Activated naive CD4-positive, alpha-beta T cell (primary cell): ENCODE measurements at places on chromosomes 12 and 14.

DNA sequence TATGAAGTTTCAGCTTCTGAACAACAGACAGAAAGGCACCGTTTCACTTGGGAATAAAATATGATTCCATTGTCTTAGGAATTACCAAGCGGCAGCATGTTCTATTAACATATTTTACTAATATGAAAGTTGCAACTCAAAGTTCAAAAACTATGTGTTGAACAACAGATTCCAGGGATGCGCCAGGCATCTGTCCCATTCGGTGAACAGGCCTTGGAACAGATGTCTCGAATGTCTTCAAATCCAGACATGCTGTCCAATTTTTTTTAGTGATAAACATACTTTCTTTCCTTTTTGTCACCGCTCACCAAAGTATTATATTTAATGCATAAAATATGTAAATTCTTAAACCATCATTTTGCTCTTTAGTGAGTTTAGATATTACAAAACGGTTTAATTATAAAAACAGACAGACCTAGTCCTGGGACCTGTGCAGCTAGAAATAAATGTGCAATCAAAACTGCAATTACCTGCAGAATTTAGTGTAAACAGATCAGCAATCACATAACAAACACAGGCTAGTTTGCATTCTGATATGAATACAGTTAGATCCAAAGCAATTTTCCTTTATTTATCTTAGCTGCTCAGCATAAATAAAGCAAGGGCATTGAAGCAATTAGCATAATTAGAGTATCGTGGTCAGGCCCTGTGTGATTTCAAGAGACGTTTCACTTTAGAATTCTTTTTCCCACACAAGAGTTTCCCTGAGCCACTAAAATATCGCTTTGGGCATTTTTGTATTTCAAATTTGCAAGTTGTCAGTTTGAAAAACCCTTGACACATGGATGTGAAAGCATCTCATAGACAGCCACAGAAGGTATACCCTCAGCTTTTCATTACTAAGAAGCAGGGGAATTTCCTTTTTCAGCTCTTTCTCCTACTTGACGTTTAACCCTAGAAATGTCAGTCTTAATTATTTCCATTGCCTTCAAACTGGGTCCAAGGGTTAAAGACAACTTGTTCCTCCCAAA lies 420.8 kb downstream of the EGLN3 start:
- DNase-seq, result no peak

DNA sequence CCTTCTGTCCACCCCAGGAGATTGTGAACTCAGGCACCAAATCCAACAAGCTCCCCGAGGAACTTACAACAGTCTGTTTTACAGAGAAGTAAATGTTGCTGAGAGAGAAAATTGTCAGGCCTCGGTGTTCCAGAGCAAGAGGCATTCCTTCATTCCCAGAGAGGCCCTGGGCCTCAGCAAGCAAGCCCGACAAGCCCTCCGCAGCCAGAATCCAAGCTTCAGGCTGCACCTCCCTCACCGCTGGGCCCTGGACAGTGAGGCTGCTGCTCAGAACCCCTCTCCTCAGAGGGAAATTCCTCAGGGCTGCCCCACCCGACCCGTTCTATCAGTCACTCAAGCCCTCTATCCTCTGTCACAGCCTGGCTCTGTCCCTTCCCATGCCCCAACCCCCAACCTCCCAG lies 56.4 kb downstream of the ZFP36L1 start:
- no peak for DNase-seq

DNA sequence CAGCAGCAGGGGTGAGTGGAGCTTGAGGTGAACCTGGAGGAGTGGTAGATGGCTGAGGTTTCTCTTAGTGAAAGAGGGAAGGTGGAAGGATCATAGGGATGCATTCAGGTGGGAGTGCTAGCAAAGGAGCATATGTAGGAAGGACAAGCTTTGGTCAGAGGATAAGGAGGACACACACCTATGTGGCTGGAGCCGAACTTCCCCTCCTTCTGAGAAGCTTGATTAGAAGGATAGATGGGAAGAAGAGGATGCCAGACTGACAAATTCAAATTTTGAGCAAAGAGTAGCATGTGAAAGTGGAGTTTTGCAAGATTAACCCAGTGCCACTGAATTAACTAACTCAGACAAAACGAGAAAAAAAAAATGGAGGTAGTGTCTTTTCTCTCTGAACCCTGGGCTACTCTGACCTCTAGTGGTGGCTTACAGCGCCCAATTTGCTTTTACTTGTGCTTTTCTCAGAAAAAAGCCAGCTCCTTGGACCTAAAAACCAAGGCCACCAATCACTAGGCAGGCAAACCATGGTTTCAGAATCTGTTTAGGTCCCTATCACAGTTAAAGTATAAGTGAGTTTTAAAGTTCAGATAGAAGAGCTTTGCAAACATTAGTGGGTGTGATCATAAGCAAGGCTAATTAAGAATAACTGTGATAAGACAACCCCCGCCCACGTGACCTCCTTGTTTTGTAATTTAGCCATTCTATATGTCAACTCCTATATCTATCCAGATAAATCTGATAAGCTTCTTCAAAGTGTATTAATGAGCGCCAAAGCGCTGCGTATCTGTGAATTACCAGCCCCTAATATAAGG lies 15.5 kb downstream of the EMP1 start:
- DNase-seq, result no peak

DNA sequence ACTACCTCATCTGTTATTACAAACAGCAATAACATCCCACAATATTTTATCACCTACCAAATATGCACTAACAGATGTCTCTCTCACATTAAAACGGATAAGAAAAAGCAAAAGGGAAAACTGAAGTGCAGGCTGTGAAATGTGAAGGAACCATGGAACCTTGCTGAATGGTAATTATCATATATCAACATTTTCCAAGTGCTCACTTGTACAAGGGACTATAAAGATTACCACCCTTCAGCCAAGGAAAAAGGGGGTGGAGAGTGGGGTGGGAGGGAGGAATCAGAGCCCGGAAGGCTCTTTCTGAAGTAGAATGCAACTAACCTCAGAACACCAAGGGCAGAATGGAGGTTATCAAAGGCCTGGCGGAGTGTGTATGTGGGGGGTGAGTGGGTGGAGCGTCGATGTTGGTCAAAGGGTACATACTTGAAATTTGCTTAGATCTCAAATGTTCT lies 1.2 kb downstream of the SNX6 start:
- DNase-seq, result no peak

DNA sequence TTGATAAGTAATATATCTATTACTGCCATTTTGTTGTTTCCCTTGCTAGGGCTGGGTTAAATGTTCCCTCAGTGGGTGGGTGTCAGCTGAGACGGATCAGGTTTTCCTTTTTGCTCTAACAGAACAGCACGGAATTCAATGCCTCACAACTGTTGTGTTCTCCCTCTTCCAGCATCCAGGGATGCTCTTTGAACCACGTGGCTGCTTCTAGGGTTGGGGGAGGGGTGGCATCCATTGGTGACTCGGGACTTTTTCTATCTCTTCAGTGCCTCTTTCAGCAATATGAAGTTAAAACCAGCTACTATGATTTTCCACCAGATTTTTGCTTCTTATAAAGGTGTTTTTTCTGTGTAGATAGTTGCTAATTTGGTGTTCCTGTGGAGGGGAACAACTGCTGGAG lies 884.9 kb upstream of the FOXG1 start:
- DNase-seq, result no peak

DNA sequence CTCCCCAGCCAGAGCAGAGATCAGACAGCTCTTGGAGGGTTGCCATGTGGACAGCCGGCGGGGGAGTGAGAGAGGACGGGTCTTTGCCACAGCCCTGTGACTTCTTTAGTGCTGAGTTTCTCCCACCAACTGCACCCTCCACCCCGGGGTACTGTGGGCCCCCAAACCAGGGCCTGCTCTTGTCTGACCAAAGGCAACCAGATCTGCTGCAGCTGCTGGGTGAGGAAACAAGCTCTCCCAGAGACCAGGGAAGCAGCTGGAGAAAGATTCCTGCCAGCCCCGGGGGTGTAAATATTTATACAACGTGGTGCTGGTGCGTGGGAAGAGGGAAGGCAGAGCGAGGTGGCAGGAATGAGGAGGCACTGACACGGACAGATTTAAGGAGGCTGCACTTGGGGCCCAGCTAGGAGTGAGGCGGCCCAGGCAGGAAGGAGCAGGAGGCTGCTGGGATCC lies 14.3 kb upstream of the ZFP36L1 start:
- no peak for DNase-seq

DNA sequence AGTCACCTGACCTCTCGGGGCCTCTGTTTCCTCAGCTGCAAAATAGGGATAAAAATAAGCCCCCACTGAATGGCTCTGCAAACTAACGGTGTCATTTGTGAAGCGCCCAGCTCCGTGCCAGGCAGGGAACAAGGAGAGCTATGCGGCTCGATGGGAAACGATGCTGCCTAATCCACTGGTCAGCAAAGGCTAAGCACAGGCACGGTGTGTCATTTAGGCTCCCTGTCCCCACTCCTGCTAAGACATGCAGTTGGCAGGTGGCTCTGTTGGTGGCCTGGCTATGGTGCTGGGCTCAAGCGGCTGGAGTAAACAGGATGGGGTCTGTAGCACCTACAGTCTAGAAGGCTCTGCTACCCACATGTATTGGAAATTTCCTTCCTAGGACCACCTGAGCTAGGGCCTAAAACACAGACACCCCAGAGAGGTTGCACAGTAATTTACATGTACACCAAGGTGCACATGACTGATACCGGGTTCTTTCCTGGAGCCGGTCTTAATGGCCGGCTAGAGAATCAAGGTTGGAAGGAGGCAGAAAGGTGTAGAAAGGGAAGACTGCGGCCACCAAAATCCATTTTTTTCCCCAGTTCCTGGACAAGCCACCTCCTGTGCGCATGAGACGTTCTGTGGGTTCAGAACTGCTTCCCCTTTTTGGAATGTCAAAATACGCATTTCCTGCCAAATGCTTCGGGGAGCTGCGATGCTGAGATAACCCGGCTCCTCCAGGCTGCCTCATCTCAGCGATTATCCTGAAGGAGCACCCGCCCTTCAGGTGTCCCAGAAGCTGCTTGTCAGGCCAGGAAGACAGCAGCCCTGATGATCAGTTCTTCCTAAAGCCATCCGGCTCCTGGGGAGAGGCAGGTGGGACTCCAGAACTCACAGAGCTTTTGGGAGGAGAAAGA lies 1.0 kb downstream of the CACNA2D4 start:
- no peak for DNase-seq

DNA sequence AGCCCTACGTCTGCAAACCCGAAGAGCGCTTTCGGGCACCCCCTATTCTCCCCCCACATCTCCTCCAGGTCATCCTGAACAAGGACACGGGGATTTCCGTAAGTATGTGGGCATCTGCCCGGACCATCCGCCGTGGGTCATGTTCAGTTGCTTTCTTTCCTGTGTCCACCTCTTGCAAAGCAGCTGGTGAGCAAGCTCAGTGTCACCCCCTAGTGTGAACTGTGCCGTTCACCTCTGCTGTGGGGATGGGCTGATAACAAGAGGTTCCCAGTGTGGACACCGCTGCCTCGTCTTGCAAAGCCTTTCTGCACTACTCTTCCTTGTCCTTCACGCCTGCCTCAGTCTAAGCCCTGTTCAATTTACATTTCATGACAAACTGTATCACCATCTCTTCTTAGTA lies 8.6 kb downstream of the PRKAB1 start:
- DNase-seq, result no peak

- DNase-seq, result no peak
These were observed 4.4 kb downstream of the CLSTN3 start for GRCh38 chr12:7134396-7135166.

DNA sequence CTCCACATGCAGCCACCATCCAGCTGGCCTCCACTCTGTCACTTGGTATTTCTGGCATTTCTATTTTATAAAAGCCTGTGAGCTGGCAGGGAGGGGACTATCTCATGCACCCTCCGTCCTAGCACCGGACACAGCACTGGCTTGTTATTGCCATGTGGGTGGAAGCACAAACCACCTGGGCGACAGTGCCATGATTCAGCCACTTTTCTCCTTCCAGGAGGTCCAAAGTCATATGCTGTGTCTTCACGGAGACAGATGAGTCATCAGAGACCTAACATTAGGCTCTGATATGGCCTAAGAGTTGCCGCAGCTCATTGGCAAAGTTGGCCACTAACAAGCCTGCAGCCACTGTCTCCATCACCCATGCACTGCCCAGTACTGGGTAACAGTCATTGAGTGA lies 1123.0 kb downstream of the VRK1 start:
- no peak for DNase-seq

DNA sequence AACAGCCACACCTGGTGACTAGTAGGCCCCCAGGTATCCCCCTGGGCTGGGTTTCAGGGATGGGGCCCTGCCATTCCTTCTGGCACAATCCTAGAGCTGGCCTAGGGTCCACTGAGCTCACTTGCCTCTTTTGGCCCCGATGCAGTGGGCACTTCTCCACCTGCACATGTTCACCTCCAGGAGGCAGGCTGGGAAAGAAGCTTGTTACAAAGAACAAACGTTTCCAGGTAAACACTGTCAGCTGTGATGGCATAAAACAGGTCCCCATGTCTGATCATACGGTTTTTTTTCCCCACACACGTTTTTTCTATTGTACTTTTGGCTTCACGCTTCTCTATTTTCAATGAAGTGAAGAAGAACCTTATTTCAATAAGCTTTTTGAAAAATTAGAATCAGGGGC lies 15.8 kb upstream of the HVCN1 start:
- no peak for DNase-seq

GRCh38 chr14:100293497-100294212 lies 12.6 kb downstream of the SLC25A29 start:
- no peak for DNase-seq

DNA sequence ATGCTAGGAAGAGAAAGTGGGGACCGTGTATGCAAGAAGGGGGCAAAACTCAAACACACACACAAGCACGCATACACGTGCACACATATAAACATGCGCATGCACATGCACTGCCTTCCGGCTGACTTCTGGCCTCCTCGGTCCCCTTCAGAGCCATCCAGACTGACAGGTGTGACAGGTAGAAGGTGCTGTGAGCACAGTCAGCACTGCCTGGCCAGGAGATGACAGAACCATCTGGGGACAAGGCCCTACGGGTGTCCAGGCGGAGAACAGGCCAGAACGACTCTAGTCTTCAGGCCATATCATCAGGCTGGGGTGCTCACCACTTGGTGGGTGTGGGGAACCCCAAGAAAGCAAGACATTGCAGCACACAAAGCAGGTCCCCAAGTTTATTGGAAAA lies 7.3 kb downstream of the KRT83 start:
- DNase-seq, result no peak

GRCh38 chr12:11653215-11653753 lies 3.8 kb downstream of the ETV6 start:
- DNase-seq, result no peak

- no peak for DNase-seq
These were observed 133.7 kb downstream of the ADGRD1 start for GRCh38 chr12:131087302-131087818.

DNA sequence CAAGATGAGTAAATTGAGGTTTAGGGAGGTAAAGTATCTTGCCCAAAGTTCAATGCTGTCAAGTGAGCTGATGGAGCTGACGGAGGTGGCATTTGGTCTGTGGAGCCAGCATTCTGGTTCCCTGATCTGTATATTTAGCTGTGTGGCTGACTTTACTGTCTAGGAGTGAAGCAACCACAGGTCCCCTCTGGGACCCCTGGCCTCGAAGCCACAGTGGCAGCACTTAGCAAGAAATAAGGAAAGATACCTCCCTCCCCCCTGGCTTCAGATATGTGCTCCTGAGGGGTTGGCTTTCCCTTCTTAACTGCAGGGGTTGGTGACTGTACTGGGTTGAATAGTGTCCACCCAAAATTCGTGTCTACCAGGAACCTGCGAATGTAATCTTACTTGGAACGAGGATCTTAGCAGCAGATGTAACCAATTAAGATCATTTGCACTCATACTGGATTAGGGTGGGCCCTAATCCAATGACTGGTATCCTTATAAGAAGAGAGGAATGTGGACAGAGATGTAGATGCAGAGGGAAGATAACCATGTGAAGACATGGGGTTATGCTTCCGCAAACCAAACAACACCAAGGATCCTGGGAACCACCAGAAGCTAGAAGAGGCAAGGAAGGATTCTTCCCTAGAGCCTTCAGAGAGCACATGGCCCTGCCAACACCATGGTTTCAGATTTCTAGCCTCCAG lies 2.0 kb upstream of the ACVR1B start:
- no peak for DNase-seq
